ENCODE measurements at places on chromosomes 6 and 20.

DNA sequence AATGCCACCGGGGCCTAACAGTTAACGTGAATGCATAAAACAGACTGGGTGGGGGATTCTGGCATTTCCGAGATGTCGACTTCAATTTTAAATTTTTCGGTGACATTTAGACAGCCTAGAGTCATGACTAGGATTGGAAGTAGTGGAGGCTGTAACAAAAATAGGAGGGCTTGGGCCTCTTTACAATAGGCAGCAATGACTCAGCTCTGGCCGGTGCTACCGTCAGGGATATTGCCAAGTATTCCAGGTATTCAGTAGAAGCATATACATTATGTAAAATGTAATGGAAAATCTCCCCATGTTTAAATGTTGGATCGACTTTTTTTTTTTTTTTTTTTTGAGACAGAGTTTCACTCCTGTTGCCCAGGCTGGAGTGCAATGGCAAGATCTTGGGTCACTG is 136.2 kb upstream of the STMND1 start:
- DNase-seq = no peak

DNA sequence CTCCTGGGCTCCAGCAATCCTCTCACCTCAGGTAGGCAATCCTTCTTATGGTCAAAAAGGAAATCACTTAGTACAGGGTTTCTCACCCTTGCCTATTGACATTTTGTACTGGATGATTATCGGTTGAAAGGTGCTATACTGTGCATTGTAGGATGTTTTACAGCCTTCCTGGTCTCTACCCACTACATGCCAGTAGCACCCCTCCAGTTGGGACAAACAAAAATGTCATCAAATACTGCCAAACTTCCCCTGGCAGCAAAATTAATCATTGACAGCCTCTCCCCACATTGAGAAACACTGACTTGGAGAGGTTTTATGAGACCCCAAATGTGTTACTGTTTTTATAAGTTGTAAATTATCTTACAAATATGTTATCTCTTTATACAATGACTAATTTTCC is 368.1 kb downstream of the PKHD1 start:
- no peak for DNase-seq

GRCh38 chr20:45850238-45850637 is 7.0 kb downstream of the ACOT8 start:
- DNase-seq = no peak

DNA sequence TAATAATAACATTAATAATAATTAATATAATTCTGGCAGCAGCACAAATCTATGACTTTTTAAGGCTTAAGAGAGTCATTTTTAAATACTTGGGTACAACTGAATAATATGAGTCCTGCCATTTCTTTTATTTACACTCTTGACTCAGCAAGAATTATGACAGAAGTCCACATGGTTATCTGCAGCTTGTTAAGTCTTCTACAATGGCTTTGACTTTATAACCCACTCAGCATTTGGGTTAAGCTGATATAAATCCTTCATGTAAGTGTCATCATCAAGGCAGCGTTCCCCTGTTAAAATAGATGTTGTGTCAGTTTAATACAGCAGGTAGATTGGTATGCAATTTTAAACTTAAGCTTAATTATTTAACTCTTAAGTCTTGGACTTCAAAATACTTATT is 131.7 kb downstream of the ARHGAP18 start:
- DNase-seq = no peak

- no peak for DNase-seq
Observed at GRCh38 chr6:15715060-15715459, 52.2 kb upstream of the DTNBP1 start.

GRCh38 chr20:475463-476357 is 13.4 kb upstream of the TBC1D20 start:
- no peak for DNase-seq

- DNase-seq = no peak
Observed at GRCh38 chr6:152272486-152272885, 364.7 kb downstream of the SYNE1 start.

DNA sequence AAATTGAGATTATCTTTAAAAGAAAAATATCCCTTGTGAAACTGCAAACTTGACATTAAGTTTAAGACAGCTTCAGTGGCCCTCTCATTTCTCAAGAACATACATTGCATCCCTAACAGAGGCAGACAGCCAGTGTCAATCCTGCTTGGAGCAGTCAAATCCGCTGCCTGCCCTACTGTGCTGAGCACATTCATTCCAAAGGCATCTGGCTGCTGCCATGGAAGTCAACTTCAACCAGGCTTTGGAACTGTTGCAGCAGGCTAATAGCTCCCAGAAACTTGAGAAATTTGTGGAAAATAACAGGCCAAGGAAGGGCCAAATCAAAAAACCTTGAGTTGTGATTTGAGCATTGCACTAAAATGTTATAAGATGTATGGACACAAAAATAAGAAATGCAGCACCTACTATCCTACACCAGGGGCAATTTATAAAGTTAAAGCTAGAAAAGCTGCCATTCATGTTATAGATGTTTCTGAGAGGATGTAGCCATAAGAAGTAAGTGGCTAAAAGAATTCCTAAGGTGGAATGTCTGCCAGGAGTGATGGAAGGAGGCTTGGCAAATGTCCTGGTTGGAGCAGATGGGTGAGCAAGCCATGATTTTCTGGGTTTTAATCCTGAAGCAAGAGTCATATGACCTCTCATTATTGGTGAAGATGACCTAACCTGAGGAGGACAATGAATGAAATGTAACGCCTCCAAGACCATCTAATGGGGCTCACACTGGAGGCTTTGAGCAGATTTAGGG is 31.4 kb upstream of the HAO1 start:
- DNase-seq = no peak

- peak; percentile 65 for DNase-seq
Observed at GRCh38 chr20:16573001-16573965, at the start of gene KIF16B. Gene KIF16B, minus strand, starts transcription at chr20:16573448. Its CDS starts 173 bp downstream, at chr20:16573275.

DNA sequence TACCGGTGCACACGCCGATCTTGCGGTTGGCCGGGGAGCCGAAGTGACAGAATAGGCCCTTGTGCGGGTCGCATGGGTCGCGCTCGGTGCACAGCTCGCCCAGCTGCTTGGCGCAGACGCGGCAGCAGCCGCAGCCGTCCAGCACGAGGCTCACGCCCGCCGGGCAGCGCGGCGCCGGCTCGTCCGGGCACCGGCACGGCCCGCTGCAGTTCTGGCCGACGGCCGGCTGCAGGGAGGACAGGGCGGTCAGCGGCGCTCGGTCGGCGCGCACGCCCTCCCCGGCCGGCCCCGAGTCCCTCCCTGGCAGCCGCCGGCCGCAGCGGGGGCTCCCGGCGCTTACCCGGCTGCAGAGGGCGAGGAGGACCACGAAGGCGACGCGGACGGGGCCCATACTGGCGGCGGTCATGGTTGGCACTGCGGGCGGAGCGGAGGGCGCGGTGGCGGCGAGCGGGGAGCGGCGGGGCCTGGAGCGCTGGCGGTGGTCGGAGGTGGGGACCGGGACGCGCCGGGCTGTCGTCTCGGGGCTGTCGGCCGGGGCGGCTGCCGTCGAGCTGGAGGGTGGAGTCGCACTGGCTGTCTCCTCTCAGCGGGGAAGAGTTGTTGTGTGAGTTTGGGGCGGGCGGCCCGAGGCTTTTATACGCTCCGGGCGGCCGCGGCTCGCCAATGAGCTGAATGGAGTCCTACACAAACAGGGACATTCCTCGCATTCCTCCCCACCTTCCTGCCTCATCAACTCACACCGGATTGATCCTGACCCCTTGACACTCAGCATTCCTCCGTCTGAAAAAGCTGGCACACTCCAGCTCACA is at the start of gene CCN2:
TSS of gene CCN2 (minus strand) at position 606 of the 809 bp plus-strand sequence. CDS start at position 406, 200 bp downstream.
- no peak for DNase-seq

- no peak for DNase-seq
Observed at GRCh38 chr6:132087391-132087790, 136.2 kb upstream of the CCN2 start.

DNA sequence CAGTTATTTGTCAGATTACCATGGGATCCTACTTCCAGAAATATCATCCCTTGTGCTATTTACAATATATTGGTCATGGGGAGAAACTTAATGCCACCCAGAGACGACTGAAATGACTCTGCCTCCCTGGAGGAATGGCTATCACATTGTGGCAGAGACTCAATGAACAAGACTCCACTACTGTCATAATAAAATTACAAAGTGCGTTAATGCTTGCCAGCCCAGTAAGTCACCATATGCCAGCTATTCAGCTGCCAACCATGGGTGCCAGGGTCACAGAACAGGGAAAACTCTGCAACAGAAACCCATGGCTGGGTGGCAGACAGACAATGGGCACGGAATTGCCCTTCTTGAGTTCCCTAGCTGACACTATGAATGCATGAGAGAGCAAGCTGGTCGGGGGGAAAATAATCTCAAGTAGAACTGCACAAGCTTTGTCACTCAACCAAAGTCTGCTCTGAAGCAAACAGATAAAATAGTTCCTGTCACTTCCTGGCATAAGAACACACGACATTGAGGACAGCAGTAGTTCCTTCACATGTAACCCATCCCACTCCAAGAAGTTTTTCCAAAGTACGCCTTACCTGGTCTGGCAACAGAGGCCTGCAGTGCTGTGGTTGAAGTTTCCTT is 32.1 kb downstream of the TP53INP2 start:
- no peak for DNase-seq

- DNase-seq = no peak
Observed at GRCh38 chr20:45049904-45050471, 50.9 kb downstream of the KCNS1 start.

GRCh38 chr6:23559587-23560343 is 566.2 kb upstream of the NRSN1 start:
- DNase-seq = no peak

- DNase-seq = no peak
Observed at GRCh38 chr6:170289180-170289931, 1.5 kb downstream of the DLL1 start.

GRCh38 chr6:126826166-126826714 is 292.2 kb upstream of the RSPO3 start:
- no peak for DNase-seq

- DNase-seq = no peak
Observed at GRCh38 chr20:25024171-25024570, 31.6 kb upstream of the APMAP start.

DNA sequence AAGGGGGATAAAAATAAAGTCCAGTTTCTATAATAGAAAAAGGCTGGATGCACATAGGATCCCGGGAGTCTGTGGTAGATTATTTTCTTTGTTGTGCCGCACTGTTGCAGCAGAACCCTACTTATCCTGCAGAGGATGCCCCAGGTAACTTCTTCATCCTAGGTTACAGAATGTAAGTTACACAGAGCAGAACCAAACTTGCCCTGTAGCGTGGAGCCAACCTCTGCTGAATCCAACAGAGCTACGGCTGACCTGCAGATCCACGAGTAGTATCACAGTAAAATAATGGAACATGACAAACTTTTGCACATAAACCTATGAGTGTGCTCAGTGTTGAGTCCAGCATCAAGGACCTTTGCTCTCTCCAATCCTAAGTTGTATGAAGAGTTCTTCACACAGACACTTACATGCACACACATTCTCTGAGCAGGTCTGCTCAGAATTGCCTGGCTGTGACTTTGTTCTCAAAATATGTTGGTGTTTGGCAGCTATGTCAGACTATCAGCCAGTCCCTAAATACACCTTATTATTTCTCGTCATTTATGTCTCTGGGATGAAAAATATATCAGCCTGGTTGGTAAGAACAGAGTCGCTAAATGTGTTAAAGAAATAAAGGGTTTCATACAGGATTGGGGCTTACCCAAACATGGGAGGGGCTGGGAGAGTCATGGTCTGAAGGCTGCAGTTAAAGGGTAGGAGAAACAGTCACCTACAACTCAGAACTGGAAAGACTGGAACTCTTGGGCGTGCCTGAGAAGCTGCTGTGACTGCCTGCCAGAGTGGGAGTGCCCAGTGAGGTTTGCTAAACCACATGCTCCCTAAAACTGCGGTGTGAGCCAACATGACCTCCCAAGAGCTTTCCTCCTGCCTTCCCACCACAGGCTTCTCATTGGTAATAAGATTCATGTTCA is 165.1 kb upstream of the SLC24A3 start:
- DNase-seq = no peak

DNA sequence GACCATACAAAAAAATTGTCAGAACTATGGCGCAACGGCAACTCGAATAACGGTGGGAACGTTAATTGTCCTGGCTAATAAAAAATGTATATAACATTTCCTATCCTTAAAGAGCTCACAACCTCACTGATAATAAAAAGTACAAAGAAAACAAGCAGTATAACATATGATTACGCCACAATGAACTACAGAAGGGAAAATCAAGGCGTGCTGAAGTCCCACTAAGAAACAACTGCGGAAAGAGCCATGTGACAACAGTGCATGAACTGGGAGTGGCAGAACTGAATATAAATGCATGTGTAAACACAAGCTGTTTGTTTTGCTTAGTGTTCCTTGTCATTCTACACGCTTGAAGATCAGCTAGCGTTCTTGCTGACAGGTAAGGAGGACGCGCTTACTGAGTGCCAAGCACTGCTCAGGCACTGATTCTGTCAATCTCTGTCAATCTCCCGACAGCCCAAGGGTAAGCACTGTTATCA is 466 bp upstream of the PSMB1 start:
- peak; percentile 2 for DNase-seq

DNA sequence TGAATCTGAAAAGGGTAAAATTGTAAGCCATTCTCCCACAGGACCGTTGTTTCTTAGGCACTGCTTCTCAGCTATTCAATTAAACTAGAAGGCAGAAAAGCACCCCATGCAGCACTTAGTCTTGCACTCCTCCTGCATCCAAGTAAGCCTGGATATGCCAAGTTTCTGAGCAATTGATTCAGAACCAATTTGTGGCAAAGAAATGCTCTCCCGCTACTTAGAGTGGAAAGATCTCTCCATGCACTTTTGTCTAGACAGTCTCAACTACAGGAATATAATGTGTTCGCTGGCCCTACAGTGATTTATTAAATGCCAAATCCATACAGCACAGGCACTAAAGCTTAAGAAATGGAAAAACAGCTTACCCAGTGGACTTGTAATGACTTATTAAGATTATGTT is 338.5 kb downstream of the HACE1 start:
- no peak for DNase-seq

DNA sequence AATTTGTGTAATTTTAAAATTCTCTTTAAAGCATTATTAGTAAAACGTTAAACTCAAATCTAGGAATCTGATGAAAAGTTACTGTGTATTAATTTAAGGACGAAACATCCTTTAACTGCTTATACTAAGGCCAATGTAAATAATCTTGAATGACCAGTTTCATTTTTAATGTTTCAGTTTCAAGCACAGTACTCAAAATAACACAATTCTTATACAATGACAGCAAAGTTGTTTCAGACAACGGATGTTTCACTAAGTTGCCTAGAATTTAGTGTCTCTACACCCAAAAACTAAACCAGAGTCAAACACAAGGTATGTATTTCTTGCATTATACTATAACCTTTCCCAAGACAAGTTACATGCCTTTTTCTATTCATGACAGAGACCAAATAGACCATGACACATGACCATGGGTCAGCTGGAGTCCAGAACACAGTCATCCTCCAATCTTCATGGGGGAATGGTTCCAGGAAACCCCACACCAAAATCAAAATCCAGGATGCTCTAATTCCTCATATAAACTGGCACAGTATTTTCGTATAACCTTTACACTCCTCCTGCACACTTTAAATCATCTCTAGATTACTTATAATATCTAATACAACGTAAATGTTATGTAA is 7.7 kb downstream of the PHIP start:
- no peak for DNase-seq

DNA sequence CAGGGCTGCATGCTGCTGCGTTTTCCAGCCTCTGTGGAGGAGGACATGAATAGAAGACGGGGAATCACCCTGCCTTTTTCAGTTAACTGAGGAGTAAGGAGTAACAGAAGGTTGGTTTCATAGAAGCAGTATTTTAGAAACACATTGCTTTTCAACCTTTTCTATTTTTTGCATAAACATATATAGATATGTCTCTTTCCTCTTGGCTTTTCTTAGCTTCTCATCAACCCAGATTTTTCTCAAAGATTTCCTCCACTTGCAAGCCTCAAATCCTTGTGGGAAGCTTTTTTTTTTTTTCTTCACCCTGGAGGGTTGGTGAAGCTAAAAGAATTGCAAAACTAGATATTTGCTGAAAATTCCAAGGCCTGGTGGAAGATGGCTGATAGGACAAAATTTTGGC is 6.0 kb downstream of the SLC24A3 start:
- DNase-seq = no peak

All from stimulated activated CD8-positive, alpha-beta memory T cell treated with anti-CD3 and anti-CD28 coated beads, Interleukin-12 subunit alpha, Interleukin-12 subunit beta, amount 100 ng/mL, for 1 hour (primary cell).